ENCODE measurements at places on chromosomes 6 and 20.

DNA sequence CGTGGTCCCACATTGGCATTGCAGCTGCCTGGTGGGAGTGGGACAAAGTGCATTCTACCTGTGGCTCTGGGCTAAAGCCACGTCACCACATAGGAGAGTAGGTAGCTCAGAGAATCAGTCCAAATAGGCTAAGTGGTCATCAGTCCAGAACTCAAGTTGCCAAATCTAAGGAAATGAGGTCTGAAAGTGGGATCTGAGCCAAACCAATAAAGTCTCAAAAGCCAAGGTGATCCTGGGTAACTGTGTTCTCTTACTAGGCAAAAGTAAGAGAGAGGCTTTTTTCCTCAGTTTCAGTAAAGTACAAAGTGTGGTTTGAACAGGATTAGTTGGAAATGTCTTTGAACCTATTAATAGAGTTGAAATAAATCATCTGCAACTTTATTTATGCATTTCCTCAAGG, 68.6 kb upstream of the CNKSR3 start:
- DNase-seq: peak; percentile 19

DNA sequence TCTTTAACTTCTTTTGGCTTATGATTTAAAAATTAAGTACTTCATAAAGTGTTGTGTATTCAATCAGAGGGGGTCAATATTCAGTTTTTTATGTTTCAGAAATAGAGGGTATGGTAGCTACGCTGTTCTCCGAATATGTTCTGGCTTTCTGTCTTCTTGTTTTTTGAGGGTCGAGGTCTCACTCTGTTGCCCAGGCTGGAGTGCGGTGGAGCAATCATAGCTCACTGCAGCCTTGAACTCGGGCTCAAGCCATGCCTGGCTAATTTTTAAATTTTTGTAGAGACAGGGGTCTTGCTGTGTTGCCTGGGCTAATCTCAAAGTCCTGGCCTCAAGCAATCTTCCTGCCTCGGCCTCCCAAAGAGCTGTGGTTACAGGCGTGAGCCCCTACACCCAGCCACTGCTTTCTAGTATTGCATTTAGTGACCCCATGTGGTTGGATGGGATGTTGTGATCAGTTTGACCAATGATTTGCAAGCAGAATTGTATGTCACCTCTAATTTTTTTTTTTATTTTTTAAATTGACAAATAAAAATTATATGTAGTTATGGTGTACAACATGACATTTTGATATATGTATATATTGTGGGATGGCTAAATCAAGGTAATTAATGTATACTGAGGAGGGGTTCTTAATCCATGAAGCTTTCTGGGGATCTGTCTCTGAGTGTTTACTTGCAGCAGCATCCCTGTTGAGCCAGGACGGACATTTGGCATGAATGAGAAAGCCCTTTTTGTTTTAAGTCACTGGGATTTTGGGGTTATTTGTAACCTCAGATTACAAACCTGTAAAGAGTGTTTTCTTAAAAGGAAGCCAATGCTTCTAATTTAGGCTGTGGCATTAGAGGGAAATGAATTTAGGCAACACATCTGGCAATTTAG, 38.5 kb upstream of the DEK start:
- DNase-seq: no peak

- no peak for DNase-seq
Observed at GRCh38 chr6:122673343-122673961, 63.2 kb downstream of the PKIB start.

GRCh38 chr6:22598339-22598738, 29.0 kb downstream of the HDGFL1 start:
- no peak for DNase-seq

DNA sequence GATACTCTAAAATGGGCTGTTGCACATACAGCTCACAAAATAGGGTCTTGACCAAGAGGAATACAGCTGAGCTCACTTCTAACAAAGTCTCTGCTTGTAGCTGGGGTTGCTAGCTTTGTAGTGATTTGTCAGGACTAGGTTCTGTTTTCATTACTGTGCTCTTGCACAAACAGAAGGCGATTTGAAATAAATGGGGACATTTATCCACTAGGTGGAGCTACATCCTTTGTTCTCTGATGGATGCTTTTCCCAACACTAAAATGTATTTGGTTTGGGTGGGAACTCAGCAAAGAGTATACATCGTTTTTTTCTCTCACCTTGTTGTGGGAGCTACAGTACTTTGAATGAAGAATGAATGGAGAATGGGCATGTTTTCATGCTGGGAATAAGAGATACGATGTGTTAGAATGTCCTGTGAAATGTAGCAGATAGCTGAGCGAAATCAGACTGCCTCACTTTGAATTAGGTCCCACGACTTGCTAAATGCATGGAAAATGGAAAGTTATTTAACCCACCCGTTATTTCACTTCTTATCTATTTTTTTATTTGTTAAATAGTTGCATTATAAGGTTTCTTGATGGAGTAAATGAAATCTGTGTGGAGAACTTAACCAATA, 494.7 kb upstream of the MAP3K7 start:
- DNase-seq: no peak

DNA sequence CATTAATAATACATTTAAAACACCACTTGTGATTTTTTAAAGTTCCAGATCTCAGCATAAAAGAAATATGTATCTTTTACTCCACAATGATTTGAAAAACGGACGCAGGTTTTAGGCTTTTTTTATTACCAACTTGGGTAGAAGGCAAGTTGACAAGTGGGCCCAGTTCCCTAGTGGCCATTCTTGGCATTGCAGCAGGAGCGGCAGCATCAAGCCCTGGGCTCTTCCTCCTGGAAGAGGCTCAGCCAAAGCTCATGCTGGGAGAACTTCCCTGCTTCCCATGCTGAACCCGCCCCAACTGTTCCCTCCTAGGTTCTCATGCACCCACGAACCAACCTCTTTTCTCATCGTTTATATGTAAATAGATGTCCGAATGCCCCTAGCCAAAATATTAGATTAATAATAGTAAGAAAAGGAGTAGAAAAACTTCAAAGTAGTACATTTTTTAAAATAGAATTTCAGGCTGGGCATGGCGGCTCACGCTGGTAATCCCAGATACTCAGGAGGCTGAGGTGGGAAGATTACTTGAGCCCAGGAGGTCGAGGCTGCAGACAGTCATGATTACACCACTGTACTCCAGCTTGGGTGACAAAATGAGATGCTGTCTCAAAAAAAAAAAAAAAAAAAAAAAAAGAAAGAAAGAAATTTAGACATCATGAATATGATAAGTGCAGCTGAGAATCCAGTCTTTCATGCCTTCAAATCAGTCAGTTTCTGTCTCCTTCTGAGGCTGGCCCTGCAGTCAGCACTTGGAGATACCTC, 18.2 kb upstream of the MYB start:
- no peak for DNase-seq

DNA sequence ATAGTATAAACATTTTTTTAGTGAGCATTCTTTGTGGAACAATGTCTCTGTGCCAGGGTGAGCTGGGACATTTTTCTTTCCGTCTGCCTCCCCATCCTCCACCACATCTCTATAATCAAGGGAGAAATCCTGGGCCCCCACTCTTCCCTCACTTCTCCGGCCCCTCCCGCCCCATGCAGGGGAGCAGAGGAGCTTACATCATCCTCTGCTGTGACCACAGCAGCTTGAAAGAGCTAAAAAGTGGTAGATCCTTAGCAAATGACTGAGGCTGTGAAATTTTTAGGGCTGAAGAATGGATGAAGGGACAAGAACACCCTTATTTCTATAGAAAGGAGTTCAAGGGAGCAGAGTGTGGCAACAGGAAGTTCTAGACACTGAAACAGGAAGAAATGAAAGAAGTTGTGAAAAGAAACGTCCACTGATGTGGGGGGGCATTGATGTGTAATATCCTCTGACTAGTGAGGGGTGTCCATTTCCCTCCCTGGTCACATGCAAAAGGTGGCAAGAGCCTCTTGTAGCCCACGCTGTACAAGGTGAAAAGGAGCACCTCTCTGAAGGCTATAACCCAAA, 380.3 kb upstream of the JARID2 start:
- DNase-seq: no peak

GRCh38 chr6:130888246-130888645, 61.0 kb downstream of the SMLR1 start:
- no peak for DNase-seq

GRCh38 chr20:25676164-25676809, 20.4 kb downstream of the ZNF337 start:
- DNase-seq: no peak

DNA sequence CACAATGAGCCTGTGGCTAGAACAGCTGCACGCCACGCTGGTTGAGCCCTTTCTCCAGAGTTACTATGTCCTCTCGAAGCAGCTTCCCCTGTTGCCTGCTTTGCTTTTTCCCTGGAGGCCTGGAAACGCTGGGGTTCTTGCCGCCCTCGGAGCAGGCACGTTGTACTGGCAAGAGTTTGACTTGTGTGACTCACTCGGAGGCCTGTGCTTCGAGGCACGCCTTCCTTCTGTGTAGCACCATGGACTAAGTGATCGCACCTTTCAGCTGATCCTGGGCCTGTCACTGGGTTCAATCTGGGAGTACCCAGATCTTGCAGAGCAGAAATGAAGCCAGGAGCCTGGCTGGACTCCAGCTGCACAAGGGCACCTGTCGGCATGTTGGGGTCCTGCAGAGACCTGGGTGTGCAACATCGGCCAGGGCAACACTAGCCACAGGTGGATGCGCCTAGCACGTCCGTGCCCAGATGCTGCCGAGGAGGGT, 5.2 kb downstream of the INSM1 start:
- DNase-seq: no peak

GRCh38 chr20:61723529-61724257, 342.0 kb downstream of the TAF4 start:
- DNase-seq: no peak

DNA sequence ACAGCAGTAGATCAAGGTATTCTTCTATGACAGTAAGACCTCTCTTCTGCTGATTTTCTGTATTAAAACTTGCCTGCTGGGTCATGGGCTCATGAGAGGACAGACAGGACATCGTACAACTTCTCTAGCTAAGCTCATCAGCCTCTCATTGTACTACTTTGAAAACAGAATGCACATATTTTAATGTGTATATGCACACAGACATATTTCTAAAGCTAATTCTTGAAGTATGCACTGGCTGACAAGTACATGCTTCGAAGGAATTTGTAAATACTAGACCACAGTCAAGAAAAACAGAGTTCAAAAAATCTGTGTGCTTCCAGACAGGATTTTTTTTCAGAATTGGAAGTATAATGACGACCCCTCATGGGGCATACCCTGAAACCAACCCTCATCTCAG, 81.7 kb upstream of the CD83 start:
- DNase-seq: no peak

DNA sequence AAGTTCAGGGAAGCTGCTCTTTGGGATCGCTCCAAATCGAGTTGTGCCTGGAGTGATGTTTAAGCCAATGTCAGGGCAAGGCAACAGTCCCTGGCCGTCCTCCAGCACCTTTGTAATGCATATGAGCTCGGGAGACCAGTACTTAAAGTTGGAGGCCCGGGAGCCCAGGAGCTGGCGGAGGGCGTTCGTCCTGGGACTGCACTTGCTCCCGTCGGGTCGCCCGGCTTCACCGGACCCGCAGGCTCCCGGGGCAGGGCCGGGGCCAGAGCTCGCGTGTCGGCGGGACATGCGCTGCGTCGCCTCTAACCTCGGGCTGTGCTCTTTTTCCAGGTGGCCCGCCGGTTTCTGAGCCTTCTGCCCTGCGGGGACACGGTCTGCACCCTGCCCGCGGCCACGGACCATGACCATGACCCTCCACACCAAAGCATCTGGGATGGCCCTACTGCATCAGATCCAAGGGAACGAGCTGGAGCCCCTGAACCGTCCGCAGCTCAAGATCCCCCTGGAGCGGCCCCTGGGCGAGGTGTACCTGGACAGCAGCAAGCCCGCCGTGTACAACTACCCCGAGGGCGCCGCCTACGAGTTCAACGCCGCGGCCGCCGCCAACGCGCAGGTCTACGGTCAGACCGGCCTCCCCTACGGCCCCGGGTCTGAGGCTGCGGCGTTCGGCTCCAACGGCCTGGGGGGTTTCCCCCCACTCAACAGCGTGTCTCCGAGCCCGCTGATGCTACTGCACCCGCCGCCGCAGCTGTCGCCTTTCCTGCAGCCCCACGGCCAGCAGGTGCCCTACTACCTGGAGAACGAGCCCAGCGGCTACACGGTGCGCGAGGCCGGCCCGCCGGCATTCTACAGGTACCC, at the start of gene ESR1:
Gene ESR1 (plus strand): TSS at position 170 of the 858 bp plus-strand sequence. CDS start 231 bp downstream, at position 401.
- DNase-seq: peak; percentile 90

DNA sequence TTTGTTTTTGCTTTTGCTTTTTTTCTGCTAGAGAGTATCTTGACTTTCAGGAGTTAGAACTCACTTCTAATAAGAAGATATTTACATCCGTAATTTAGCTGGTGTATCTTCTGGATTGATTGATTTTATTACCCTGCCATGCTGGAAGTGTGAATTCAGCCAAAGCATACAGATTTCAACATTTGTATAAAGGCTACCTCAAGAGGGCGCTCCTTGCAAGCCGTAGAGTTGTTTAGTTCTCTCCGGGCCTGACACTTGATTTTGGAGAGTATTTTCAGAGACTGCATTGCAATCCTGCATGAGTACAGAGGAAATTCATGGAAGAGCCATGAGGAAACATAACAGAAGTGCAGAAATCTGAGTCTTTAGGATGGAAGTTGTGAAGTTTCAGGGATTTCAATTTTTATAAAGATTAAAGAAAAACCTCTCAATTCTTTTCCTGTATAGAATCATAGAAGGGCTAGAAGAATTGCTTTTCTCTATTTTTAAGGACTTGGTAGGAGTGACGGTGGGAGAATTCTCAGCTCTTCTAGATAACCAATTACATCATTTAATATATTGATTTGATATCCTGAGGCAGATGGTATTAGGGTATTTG, 66.7 kb upstream of the TIAM2 start:
- no peak for DNase-seq

DNA sequence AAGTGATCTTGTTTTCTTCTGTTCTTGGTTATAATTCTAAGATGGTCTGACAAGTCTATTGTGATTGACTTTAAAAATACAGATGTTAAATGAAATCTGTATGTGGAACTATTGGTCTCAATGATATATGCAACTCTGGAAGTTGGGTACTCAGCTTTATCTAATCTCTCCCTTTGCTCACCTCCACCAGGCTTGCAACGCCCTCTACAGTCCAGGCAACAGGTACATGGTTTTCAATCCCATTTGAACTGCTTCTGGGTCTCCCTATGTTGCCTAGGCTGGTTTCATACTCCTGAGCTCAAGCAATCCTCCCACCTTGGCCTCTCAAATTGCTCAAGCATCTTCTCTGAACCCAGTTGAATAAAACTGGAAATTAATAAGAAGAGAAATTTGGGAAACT, 25.6 kb upstream of the HLA-DQB1 start:
- no peak for DNase-seq

- no peak for DNase-seq
Observed at GRCh38 chr6:119312875-119313338, 36.7 kb downstream of the MAN1A1 start.

DNA sequence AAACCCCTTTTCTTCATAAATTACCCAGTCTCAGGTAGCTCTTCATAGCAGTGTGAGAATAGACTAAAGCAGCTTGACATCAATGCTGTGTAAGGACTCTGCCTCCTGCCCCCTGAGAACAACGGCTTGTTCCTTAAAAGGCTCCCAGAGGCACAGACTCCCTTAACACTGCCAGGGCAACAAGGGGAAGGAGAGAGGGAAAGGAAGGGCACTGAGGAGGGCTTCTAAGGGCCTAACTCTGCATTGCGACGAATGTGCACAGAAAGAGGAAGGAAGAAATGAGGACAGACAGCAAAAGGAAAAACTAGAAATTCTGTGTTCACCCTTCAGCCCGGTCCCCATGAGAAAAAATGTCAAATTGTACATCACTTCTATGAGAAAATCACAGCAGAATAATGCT, 74.0 kb downstream of the AGPAT4 start:
- DNase-seq: no peak

- DNase-seq: no peak
Observed at GRCh38 chr6:156848533-156848932, 71.4 kb downstream of the ARID1B start.

GRCh38 chr6:40708049-40708448, 120.9 kb upstream of the LRFN2 start:
- no peak for DNase-seq
